T-helper 2 cell treated with Interferon-gamma antibody and Interleukin-4, amounts not matched to agents 5 μg/mL and 100 μg/mL, for 36 hours (primary cell): ENCODE measurements at places on chromosomes 2 and 18.

- DNase-seq: no peak
These were observed 4.3 kb upstream of the INO80C start for GRCh38 chr18:35502052-35502451.

DNA sequence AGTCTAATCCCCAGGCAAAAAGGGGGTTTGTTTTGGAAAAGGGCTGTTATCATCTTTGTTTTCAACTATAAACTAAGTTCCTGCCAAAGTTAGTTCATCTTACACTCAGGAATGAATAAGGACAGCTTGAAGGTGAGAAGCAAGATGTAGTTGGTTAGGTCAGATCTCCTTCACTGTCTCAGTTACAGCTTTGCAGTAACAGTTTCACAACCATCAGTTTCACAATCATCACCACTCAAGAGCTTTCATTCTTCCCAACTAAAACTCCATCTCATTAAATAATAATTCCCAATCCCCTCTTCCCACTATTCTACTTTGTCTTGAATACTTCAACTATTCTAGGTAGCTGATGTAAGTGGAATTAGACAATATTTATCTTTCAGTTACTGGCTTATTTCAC, 200.9 kb downstream of the NYAP2 start:
- DNase-seq: no peak

DNA sequence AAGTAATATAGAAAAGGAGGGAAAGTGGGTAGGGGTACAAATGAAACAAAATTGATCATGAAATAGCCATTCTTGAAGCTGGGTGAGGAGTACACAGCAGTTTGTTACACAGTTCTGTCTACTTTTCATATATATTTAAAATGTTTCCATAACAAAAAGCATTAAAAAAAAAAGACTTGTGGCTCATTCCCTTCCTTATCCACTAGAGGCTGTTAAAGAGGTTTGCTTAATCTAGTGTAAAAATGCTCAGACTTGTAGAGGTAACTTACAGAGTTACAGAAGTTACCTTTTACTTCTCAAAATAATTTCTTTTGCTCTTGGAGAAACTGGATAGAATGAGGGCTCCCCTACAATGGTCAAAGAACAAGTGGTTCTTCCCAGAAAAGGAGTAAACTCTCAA, 8.1 kb upstream of the WIPF1 start:
- DNase-seq: no peak

- DNase-seq: no peak
These were observed 28.0 kb upstream of the DSG3 start for GRCh38 chr18:31419457-31419932.

DNA sequence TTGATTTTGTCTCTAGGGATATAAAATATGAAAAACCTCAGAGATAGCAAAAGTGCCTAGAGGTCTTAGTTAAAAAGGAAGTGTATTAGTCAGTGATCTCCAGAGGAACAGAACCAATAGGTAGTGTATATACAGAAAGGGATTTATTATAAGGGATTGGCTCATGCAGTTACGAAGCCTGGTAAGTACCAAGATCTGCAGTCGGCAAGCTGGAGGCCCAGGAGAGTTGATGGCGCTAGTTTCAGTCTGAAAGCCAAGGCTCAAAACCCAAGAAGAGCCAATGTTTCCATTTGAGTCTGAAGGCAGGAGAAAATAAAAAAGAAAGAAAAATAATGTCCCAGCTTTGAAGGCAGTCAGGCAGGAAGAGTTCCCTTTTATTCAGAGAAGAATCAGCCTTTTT, 93.3 kb downstream of the COLEC12 start:
- DNase-seq: no peak

DNA sequence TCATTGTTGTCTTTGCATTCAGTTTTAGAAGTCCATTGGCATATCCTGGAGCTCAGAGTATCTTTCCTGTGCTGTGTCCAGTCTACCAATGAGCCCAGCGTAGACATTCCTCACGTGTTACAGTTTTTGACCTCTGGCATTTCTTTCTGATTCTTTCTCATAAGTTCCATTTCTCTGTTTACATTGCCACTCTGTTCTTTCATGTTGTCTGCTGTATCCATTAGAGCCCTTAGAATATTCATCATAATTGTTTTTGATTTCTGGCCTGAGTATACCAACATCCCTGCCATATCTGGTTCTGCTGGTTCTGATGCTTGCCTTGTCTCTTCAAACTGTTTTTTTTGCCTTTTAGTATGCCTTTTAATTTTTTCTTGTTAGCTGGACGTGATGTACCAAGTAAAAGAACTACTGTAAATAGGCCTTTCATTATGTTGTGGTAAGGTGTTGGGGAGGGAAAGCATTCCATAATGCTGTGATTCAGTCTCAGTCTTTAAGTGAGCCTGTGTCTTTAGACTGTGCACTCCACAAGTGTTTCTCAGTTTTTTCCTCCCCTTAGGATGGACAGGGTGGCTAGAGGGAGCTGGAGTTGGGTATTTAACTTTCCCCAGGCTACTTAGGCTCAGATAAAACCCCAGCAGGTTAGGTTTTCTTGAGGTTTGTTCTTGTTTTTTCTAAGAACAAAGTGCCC, 35.6 kb downstream of the CEP192 start:
- no peak for DNase-seq
